ENCODE measurements at places on chromosomes 16 and 17.

- DNase-seq, result no peak
These were observed 19.5 kb upstream of the MSI2 start for GRCh38 chr17:57236686-57237299.

GRCh38 chr16:20844588-20844987 lies 38.3 kb downstream of the REXO5 start:
- DNase-seq, result no peak

GRCh38 chr17:44360144-44360533 lies 3.5 kb downstream of the FAM171A2 start:
- no peak for DNase-seq

GRCh38 chr17:4715063-4715744 lies 4.8 kb downstream of the ARRB2 start:
- DNase-seq, result no peak

DNA sequence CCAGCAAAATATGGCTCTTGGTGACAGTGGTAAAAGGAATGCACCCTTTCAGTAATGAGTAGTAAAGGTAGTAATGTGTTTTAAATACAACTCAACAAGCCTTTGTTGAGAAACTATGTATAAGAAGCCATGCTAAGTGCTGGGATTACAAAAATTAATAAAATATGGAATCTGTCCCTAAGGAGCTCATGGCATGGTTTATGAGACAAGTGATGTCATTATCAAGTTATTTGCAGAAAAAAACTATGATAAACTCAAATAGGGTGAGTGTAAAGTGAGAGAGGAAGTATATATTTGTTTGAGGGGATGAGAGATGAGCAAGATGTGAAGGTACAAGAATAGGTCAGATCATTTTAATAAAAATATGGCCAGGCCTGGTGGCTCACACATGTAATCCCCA lies 76.9 kb downstream of the NF1 start:
- no peak for DNase-seq

GRCh38 chr16:27483088-27483437 lies 66.7 kb downstream of the GTF3C1 start:
- DNase-seq, result no peak

- DNase-seq, result peak; percentile 73
These were observed 419.4 kb downstream of the SOX9 start for GRCh38 chr17:72539981-72540897.

GRCh38 chr16:11356573-11357331 lies 11.5 kb downstream of the RMI2 start:
- DNase-seq, result peak; percentile 37

GRCh38 chr17:36731811-36732210 lies 130.4 kb downstream of the MRM1 start:
- DNase-seq, result peak; percentile 54

DNA sequence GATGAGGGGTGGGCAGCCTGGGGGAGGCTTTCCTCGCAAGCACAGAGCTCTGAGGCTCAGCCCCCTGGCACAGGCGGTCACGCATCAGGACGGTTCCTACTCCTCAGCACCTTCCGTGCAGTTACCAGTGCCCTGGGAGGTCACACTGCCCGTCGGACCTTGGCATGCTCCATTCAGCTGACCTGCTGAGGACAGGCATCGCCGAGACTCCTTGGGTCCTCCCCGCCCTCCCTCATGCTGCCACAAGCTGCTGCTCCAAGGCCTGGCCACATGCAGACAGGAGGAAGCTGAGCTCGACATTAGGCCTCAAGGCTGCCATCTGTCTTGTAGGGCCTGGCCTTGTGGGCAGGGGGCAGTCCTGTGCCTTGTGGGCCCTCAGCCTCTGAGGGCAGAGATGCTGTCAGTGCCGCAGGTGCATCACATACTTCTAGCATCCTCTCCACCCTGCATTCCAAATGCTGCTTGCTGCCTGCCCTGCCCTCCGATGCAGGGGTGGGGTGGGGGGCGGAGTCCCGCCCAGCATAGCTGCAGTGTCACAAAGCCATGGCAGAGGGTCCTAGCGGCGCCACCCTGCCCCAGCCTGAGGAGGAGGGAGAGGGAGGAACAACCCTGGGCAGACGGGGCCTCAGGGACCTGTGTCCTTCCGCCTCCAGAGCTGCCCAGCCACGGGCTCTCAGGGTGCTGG lies 9.3 kb downstream of the C16orf90 start:
- DNase-seq, result no peak

DNA sequence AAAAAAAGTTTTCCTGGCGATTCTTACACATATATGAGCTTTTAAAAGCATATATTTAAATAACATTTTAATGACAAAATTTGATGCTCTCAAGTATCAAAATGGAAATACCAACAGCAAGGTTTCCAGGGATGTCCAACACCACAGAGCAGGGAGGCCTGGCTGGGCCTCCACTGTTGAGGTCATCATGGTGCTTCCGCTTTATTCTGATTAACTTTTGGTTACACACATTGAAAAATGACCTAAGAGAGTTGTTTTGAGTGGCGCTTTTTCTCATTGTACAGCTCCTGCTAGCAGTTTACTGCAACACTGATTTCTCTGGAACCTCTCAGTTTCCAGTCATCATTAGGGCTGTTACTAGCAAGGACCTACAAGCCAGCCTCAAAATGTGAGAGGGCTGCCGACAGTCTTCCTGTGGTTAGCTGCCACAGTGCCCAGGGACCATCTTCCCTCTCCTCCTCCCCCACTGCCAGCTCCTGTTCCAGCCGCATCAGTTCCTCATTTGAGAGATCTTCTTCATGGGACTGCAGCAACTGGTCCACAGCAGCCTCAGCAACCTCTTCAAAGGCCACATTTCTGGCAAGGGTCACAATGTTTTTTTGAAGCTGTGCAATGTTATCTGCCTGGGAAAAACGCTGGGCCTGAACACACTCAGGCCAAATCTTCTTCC lies 21.3 kb downstream of the DEF8 start:
- no peak for DNase-seq

- DNase-seq, result no peak
These were observed 1030.3 kb upstream of the CDH8 start for GRCh38 chr16:63066552-63066951.

- DNase-seq, result no peak
These were observed 131.9 kb upstream of the XYLT1 start for GRCh38 chr16:17602678-17603077.

DNA sequence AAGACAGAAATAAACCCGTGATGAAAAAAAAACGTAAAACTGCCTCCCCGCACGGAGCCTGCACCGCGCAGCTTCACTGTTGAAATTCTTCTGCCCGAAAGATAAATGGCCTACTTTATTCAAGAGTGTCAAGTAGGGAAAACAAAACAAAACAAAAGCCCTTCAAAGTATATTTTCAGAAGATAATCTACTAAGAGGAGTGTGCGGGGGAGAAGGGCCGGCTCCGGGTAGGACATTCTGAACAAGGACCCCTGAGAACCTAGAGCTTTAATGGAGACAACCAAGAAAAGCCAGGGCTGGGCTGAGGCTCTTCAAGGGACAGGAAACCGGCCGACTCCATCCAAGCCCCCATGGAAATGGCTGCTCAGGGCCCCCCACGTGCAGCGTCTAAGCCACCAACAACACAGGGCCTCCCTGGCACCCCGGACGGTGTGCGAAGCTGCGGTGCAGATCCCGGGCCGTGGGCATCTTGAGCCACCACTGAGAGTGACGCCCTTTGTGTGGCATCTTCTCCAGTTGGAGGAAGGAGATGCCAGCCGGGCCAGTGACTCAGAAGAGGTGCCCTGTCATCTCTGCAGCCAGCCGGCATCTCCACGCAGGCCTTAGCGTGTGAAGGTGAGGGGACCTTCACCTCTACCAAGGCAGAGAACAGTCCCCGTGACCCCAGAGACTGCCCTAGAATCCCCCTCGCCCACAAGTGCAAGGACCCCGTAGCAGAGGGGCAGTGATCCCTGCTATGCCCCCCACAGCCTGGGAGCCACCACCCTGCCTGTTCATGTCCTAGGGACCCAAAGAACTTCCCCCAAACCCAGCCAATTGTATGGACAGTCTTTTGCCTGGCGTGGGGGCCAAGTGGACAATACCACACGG lies 250.8 kb downstream of the C16orf95 start:
- no peak for DNase-seq

DNA sequence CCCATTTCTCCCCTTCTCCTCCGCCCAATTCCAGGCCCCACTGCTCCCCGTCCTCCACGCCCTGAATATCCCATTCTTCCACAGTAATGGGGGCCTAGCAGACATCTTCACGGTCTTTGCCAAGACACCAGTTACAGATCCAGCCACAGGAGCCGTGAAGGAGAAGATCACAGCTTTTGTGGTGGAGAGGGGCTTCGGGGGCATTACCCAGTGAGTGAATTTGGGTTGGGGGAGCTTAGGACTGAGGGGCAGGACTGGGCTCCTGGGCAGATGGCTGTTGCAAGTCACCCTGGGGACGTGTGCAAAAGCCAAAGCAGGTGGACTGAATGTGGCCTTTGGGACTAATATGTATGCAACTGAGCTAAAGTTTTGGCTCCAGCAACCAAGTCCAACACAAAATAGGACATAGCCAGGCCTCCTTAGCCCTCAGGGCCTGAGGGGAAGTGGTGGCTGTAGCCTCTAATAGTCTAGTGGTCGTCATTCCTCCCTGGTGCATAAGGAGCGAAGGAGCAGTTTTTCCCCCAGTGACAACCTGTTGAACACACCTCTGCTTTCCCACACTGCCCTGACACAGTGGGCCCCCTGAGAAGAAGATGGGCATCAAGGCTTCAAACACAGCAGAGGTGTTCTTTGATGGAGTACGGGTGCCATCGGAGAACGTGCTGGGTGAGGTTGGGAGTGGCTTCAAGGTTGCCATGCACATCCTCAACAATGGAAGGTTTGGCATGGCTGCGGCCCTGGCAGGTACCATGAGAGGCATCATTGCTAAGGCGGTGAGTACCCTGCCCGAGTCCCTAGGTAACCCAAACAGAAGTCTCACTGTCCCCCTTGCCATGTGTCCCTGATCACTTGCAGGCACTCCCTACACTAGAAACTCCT lies 2.6 kb downstream of the ACADVL start:
- no peak for DNase-seq

DNA sequence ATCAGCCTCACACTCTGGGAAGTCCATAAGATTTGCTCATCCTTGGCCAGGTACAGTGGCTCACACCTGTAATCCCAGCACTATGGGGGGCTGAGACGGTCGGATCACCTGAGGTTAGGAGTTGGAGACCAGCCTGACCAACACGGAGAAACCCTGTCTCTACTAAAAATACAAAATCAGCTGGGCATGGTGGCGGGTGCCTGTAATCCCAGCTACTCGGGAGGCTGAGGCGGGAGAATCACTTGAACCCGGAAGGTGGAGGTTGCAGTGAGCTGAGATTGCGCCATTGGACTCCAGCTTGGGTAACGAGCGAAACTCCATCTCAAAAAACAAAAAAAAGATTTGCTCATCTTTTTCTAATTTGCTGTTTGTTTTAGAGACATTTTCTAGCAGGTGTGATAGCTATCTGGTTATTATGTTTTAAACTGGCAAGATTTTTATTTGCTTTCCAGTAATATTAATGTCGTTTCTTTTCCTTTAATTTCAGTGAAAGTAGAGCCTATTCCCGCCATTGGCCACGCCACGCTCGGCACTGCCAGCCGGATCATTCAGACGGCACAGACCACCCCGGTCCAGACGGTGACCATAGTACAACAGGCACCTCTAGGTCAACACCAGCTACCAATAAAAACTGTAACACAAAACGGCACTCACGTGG lies 61.5 kb downstream of the WDR45B start:
- DNase-seq, result no peak

DNA sequence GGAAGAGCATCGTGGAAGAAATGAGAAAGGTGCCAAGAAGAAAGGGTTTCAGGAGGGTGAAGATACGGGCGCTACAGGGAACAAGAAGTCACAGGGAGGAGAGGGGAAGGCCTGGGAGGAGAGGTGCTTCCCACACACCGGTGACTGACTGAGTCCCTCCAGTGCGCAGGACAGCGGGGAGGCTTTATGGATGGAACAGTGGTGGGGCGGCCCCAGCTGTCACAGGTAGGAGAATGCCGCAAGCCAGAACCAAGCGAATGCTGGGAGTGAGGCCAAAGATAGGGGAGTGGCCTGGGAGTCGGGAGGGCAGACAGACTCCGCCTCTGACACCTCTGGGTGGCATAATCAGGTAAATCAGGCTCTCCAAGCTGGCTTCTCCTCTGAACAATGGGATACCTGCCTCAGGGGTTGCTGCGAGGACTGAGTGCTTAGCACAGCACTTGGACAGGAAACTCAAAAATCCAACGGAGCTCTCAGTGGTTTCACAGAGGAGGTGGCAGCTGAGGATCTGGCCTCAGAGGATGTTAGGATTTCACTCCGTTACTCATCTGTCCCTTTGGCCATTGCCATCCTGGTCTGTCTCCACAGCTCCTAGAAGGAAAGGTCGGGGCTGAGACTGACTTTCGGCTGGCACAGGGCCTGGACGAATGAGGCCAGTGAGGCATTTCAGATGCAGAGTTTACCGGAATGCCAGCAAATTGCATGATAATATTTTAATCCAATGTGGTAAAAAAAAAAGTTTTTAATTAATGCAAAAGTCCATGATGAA lies 717 bp upstream of the CNP start:
- DNase-seq, result peak; percentile 98

- no peak for DNase-seq
These were observed 68.6 kb downstream of the ZZEF1 start for GRCh38 chr17:4073983-4074830.

DNA sequence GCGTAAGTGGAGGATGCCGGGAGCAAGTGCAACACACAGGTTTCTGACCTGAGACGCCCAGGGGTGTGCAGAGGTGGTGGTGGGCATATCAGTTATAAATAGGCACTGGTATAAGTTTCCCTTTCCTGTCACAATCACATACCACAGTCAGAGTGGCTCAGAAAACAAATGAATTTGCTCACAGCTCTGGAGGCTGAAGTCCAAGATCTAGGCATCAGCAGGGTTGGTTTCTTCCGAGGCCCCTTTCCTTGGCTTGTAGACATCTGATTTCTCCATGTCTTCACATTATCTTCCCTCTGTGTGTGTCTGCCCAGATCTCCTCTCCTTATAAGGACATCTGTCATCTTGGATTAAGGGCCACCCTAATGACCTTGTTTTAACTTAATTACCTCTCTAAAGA lies 250.5 kb upstream of the TNRC6C start:
- DNase-seq, result no peak

DNA sequence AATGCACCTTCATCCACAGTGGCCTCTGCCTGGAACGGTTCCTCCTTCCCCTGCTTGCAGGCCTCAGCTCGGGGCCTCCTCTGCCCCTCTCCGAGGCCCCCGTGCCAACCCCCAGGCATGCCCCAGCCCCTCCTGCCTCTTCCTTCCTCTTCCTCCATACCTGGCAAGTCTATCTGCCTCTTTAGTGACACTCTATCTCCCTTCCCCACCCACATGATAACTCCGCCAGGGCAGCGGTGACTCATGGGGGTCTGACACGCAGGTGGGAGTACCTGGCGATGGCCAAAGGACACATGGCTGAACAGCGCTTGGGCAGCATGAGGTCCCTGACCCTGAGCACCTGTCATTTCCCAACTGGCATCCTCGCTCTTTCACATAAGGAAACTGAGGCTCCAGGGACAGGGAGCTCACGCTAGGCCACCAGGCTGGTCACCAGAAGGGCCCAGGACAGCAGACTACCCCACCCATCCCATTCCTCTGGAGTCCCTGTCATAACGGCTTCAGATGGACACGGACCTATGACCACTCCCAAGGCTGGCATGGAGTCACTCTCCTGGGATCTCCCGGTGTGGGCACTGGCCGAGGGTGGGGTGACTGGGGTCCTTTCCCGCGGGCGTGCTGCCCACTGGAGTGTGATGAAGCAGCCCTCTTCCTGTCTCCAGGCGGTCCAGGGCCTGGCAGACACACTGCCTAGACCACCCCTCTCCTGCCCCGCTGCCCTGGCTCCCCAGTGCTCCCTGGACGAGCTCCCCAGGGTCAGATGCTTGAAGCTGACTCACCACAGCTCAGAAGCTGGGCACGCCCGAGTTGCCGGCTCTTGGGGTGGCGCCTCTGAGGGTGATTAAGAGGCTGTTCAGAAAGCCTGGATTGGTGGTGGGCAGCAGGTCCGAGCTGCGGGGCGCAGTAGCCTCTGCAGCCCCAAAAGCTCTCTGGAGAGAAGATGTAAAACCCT lies 100.6 kb downstream of the ENGASE start:
- no peak for DNase-seq
